ENCODE measurements at places on chromosomes 11 and 22.

DNA sequence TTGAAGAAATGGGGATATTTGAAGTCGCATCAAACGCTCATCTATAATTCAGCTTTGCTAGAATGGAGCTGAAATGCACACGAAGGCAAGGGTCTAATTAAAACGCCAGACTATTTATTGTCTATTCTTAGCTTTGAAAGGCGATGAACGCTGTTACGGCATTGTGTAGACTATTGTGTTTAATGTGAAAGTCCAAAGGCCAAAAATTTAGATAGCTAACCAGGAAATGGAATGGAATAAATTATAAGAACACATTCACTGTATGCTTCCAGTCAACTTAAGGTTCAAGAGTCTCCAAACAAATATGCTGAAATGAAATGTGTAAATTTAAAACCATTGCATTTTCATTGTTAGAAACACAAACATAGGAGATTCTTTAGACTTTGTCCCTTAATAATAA is 186.2 kb downstream of the CWF19L2 start:
- DNase-seq, result no peak

- peak; percentile 93 for DNase-seq
Observed at GRCh38 chr11:1564535-1565172, 7.4 kb downstream of the DUSP8 start.

- no peak for DNase-seq
Observed at GRCh38 chr22:24585461-24585860, 7.4 kb downstream of the LRRC75B start.

DNA sequence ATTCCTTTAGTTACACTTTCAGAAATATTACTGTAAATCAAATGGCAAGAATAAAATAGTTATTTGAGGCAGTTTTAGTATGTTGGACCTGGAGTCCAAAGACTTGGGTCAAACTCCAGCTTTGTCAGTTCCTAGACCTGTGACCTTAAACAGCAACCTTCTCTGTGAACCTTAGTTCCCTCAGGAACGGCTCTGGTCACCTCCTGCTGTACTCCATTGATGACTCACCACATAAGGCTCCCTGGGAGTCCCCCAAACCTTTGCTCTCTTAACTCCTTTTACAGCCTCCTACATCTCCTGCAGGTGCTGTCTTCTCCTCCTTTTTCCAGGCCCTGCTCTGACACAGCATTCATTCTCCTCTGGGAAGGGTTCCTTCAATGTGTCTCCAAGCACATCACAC is 29.1 kb downstream of the LIMK2 start:
- DNase-seq, result peak; percentile 66

DNA sequence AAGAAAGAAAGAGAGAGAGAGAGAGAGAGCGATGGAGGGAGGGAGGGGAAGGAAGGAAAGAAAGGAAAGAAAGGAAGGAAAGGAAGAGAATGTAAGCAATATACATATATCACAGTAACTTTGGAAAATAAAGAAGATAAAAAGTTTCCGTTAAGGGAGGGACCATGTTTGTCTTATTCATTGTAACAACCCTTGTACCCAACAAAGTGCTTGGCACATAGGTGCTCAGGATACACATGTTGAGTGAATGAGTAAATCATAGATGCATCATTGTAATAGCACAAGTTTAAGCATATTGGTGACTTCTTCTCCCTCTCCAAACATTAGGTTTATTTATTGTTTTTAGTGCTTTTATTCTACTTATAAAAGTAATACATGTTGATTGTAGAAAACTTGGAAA is 39.7 kb upstream of the ZNRF3 start:
- no peak for DNase-seq

All from islet precursor cell (in vitro differentiated cells).